Stomach (tissue), 19 donors: ENCODE measurements at places on chromosomes 12 and 14. TPM values are rescaled to one million over a fixed set of nuclear protein-coding genes. Genes with fewer than 3 reads are reported as not detected.

- no peak for DNase-seq
- H3K27me3 ChIP-seq: no peaks in the 10 kb centered on the region
- H3K4me3 ChIP-seq: no peak overlapping the region
- peaks cover 74% of the 10 kb centered on the region for H3K4me1 ChIP-seq
- peak overlapping the region; percentile 83 for H3K27ac ChIP-seq
These were observed 31.1 kb downstream of the SH2B3 start for GRCh38 chr12:111436811-111437210.

- DNase-seq: no peak
- no peaks in the 10 kb centered on the region for H3K27me3 ChIP-seq
- H3K36me3 ChIP-seq: peaks cover 35% of the 10 kb centered on the region
- no peak overlapping the region for H3K4me3 ChIP-seq
- H3K4me1 ChIP-seq: peaks cover 6% of the 10 kb centered on the region
- H3K27ac ChIP-seq: no peak overlapping the region
These were observed 16.1 kb upstream of the PLA2G1B start for GRCh38 chr12:120343692-120344091.

DNA sequence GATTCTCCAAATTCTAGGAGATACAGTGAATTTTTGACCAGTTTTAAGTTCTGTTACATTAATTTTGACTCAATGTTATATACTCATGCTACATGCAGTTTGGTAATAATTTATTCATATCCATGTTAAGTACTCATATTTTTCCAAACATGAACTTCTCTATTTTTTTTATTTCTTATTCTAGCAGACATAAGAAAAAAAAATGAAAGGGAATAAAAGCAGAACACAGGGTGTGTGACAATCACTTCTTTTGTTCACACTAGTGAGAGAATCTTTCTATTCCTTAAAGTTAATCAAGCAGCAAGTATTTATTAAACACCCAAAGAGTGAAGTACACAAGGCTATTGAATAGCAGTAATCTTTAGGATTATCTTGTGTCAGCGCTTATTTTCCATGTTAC lies 171.1 kb upstream of the ATP2B1 start:
- no peaks in the 10 kb centered on the region for H3K27me3 ChIP-seq
- H3K36me3 ChIP-seq: no peaks in the 10 kb centered on the region
- H3K4me1 ChIP-seq: no peaks in the 10 kb centered on the region

- H3K4me3 ChIP-seq: no peak overlapping the region
- H3K27me3 ChIP-seq: no peaks in the 10 kb centered on the region
- H3K4me1 ChIP-seq: no peaks in the 10 kb centered on the region
- no peaks in the 10 kb centered on the region for H3K36me3 ChIP-seq
- no peak overlapping the region for H3K27ac ChIP-seq
These were observed 194.9 kb upstream of the OR4E1 start for GRCh38 chr14:21868442-21869046.

- DNase-seq: no peak
- H3K27me3 ChIP-seq: no peaks in the 10 kb centered on the region
- H3K36me3 ChIP-seq: no peaks in the 10 kb centered on the region
- H3K27ac ChIP-seq: no peak within 1 kb of the TSS
These were observed at the start of gene A2ML1 for GRCh38 chr12:8822298-8822697. TSS of gene A2ML1 (plus strand) at chr12:8822621. CDS start at chr12:8822652, 31 bp downstream.

The KCNJ8 gene
- total RNA-seq: 10.6 TPM

The FBRSL1 gene
- 5.3 TPM for total RNA-seq

DNA sequence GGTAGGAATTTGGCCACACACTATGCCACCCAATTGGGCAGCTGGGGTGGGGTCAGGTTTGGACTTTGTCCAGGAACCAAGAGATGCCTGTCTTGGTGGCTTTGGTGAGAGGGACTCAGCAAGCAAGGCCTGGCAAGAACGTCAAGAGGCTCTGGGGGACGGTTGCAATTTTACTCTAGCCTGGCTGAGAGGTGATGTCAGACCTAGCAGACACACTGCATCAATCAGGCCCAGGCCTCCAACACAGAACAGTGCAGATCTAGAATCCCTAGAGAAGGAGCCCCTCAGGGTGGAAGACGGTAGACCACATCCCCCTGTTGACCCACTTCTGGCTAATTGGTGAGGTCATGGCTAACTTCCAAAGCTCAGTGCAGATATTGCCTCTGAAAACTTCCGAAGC lies 1.6 kb upstream of the UNC119B start:
- H3K27ac ChIP-seq: no peak overlapping the region
- DNase-seq: no peak
- peaks cover 37% of the 10 kb centered on the region for H3K4me1 ChIP-seq
- no peak overlapping the region for H3K4me3 ChIP-seq
